ENCODE measurements at places on chromosomes 4 and X. TPM values are rescaled to one million over a fixed set of nuclear protein-coding genes. Genes with fewer than 3 reads are reported as not detected.
A peak's percentile ranks its signal among the peaks of the same experiment; 100 is the strongest.

GRCh38 chrX:10841579-10841978, 221.2 kb upstream of the MID1 start:
- DNase-seq, result no peak

GJB1 gene
- polyA plus RNA-seq, result 58.9 TPM

GRCh38 chr4:125316791-125317524, 2.2 kb downstream of the FAT4 start:
- peak; percentile 27 for DNase-seq

PDGFC gene
- 66.7 TPM for polyA plus RNA-seq

DNA sequence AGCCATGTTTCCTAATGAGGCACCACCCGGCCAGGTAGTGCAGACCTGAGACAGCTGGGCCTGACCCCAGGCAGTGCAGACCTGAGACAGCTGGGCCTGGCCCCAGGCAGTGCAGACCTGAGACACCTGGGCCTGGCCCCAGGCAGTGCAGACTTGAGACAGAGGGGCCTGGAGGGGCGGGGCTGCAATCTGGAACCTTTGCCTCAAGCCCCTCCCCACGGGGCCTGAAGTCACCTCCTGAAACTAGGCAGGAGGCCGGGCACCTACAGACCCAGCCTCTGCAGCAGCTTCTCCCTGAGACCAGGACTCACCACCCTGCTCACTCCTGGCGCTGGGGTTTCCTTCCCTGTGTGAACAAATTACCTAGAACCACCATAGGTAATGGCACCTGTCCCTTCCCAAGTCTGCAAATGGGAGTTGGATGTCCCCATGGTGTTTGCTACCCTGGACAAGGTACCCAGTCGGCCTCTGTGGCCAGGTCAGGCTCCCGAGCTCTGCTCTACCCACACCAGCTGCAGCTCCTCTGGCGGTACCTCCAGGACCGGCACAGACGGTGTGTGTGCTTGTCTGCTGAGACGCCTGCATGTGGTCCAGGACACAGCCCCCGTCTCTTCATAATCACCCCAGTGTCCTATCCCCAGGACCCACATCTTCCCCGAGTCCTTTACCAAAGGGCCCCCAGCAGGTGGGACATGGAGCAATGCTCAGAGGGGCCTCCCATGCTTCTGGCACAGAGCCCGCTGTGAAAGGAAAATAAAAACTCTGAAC, 53.1 kb upstream of the C4orf50 start:
- DNase-seq, result no peak

VCX3A gene
- polyA plus RNA-seq, result not detected

- DNase-seq, result no peak
Measured at GRCh38 chrX:43655151-43656004, 721 bp upstream of the MAOA start.

- no peak for DNase-seq
Measured at GRCh38 chr4:154489558-154490233, 1.9 kb downstream of the DCHS2 start.

GRCh38 chr4:6781113-6781512, 1.4 kb upstream of the KIAA0232 start:
- no peak for DNase-seq

DNA sequence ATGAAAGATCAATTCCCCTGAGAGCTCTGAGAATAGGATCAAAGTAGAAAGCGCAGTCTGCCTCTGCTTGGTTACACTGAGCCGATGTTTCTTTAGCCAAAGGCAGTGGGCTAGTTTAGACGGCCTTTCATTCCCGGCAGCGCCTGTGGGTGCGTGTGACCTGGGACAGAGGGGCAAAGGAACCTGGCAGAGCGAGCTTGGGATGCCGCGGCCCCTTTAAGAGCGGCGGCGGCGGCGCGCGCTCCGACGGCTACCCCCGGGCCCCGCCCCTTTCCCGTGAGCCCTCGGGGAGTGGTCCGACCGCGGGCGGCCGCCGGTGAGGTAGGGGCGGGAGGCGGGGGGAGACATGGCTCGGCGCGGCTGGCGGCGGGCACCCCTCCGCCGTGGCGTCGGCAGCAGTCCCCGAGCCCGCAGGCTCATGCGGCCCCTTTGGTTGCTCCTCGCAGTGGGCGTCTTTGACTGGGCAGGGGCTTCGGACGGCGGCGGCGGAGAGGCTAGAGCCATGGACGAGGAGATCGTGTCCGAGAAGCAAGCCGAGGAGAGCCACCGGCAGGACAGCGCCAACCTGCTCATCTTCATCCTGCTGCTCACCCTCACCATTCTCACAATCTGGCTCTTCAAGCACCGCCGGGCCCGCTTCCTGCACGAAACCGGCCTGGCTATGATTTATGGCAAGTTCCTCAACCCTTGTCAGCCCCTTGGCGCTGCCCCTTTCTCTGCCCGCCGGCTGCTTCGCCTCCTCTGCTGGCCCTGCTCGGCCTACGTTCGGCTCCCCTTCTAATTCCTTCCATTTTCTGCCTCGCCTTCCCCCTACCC, at the start of gene SLC9A6:
Gene SLC9A6 (plus strand): TSS at position 279 of the 816 bp plus-strand sequence. CDS start 224 bp downstream, at position 503.
- peak; percentile 64 for DNase-seq

GRCh38 chrX:102624105-102624504, 24.8 kb downstream of the ARMCX5 start:
- no peak for DNase-seq

DNA sequence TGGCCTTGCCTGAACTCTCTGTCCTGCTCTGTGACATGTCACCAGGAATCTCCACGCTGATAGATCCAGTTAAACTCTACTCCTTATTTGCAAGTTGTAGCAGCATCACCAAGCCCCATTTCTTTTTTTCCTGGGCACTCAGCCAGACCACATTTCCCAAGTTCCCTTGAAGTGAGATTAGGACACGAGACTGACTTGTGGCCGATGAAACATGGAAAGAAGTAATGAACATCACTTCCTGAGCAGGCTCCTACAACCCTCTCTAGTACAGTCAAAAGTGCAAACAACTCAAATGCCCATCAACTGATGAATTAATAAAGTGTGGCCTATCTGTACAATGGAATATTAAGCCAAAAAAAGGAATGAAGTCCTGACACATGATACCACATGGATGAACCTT, 74.6 kb downstream of the MAP3K15 start:
- no peak for DNase-seq

DNA sequence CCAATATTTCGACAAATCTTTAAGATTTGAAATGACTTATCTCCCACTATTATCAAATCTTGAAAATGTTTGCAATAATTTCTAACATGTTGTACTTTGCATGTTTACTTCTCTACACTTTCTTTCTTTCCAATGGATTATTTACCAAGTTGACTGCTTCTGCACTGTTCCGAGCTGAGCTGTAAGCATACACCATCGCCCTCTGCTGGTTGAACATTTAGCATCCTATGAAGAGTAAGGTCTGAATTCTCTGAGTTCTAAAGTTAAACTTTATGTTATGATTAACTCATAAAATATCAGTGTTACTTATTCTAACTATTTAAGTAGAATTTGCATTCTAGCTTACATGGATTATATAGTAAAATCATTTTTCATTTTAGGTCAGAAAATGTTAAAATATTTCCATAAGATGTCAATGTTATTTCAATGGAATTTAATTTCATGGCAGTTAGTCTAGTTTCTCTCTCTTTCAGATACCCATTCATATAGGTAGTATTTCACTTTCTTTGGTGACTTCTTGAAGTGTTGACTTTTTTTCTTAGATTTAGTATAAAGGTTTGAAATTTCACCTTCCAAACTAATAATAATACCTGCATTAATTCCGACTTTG, 137.4 kb downstream of the DKK2 start:
- DNase-seq, result peak; percentile 17

DNA sequence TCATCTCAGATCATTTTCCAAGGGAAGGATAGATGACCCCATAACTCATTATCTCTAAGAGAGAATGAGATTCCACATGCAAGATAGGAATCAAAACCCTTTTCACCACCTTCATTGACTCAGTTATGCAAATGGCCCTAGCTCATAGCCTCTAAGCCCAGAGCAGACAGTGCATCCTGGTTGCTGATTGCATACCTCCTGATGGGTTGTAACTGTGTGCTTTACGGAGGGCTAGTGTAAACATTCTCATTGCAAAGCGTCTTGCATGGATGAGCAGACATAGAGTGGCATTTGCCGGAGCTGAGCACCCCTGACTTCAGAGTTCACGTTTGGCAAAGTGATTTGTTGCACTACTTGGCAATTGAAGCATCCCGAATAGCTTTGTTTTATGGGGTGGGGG, 151.0 kb downstream of the VCX3A start:
- DNase-seq, result no peak

DNA sequence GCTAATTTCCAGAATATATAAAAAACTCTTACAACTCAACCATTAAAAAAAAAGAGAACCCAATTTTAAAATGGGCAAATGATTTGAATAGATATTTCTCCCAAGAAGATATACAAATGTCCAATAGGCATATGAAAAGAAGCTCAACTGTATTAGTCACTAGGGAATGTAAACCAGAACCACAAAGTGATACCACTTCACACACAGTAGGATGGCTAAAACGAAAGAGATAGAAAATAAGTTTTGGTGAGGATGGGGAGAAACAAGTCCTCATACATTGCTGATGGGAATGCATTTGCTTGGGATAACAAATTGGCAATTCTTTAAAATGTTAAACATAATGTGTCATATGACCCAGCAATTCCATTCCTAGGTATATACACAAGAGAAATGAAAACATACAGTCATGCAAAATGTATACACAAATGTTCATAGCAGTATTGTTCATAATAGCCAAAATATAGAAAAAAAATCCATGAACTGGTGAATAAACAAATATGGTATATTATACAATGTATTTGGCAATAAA, 5.7 kb downstream of the TCEAL3 start:
- no peak for DNase-seq

DNA sequence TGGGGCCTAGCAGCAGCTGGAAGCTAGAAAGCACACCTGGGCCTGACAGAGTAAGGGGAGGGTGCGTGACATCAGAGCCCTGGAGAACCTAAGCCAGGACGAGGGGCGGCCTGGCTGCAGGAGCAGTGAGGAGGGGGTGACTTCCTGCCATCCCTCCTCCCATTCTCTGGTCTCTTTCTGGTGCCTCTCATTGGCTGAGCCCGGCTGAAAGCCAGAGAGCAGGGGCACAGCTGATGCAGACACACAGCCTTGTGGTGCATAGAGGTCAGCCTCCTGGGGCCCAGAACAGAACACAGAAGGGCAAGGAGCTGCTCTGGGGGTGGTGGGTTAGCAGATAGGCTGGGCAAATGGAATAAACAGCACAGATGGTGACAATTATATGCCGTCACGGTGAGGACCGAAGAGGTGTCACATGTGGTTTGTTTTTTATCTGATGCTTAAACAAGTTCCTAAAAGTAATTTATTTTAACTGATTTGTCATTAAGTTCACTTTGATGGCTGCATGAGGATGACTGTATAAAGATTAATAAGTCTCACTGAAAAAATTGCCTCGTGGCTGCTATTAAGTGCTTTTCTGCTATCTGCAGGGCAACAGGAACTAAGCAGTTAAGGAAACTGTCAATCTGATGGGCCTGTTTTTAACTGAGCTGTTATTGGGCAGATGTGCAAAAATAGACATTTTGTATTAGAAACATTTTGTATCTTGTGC, 102.0 kb downstream of the FNIP2 start:
- DNase-seq, result no peak

DNA sequence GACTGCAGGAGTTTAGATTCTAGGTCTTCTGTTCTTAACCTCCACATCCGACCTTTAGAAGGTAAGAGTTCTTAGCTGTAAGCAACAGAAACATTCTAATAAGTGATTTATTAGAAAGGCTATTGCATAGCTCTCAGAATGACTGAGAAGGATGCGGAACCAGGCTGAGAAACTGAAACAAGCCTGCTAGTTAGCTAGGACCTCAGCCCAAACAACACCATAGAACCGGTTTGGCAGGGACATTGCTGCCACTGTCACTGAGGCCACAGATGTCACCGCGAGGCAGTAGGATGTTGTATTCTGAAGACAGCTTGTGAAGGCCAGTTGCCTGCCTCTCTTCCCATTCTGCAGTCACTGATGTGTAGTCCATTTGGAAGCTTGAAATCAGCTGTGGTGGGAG, 160.0 kb upstream of the ARX start:
- no peak for DNase-seq

DNA sequence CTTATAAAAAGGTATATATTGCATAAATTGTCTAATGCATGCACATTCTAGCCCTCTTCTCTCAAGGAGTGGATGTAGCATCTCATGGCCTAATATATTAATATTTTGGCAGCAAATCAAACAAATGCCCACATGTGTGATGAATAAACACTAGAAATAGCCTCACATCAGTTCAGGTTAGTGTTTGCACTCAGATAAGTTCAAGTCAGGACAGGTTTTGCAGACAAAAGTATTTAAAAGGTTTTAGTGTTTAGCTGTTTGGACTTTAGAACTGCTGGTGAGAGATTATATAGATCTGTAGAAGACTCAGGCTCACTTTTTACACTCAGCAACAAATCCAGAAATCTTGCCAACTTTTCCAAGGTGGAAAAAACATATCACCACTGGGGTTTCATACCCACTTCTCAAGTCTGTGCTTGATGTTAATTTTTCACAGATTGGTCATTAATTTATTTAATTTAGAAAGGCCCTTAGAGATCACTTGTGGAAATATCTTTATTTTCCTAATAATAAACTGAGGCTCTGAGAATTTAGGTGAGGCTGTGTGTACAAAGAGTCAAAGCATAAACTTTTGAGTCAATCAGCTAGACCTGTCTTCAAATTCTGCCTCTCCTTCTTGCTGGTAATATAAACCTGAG, 362.6 kb downstream of the GASK1B start:
- DNase-seq, result no peak

DNA sequence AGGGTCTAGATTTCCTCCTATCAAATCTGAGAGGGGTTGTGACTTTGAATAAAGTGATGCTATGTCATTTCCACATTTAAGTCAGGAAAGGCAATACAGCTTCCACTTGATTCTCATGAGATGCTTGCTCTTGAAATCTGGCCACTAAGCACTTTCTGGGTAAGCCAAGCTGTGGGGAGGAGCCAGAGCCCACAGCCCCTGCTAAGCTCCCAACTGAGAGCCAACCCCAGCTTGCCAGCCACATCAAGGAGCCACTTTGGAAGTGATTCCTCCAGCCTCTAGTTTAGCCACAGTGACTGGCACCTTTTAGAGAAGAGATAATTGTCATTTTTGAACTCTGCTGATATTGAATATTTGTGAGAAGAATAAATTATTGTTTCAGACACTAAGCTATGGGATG, 1441.5 kb upstream of the IGFBP7 start:
- DNase-seq, result no peak

CD40LG gene
- polyA plus RNA-seq, result 0.06 TPM

DNA sequence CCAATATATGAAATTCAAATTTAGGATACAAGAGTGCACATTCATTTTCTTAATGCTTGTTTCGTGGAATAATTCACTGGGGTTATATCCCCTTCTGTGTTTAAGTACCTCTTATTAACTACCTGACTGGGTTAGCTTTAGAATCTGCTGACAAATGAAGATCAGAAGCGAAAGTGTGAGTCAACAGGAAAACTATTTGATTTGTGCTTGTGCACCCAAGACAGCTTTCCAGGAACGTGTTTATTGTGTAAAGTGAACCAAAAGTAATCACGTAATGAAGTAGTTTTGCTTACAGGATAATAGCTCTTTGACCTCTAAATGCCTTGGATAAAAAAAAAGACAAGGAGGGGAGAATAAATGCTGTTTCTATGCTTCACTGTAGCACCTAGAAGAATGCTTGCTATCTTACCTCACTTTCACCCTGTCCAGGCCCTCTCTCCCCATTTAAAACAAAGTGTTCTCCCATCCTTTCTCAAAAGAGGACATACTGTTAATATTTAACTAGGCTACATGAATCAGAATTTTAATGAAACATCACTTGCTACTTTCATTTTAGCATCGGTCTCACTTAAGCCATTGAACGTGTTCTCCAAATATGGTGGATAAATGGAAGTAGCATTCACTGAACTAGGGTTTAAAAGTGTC, 141.9 kb downstream of the THOC2 start:
- DNase-seq, result no peak

Measured in renal pelvis (tissue), 12 donors.